ENCODE measurements at places on chromosomes 2 and 18.

DNA sequence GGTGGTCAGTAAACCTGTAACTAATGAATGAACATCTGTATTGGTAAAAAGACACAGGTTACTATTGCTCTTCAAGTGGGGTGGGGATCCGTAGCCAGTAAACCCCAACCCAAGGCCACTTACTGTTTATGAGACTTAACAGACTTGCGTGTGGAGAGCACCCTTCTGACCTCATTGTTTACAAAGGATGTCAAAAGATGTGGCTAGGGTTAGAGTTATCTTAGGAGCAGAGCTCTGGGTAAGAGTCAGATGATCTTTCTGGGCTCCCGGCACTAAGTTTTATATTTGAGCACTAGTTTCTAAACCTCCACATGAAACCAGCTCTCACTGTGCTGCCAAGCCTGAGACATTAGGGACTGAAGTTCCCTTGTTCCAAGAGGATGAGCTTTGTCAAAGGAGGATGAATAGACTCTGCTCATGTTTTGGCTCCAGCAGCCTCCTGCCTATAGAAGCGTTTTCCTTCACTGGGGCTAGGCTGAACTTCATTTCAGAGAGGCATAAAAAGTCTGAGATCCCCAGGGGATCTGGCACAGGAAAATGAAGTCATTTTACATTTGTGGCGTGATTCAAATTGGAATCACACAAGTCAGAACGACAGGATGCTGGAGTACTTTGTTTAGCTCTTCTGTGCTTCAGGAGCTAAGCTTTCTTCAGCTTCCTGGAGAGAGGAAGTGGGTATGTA is 403.1 kb upstream of the TRIB2 start:
- no peak for DNase-seq

DNA sequence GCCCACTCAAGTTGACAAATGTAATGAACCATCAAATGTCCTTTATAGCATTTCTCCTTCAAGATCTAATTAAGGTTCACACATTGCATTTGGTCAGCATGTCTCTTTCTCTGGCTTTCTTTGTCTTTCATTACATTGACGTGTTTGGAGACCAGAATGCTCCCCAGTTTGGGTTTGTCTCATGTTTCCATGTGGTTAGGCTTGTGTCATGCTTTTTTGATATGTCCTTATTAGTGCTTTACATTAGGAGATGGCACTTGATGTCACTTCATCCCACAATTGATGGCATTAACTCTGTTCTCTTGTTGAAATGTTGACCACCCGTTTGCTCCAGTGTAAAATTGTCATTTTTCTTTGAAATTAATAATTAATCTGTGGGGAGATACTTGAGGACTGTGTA is 165.8 kb downstream of the AKAIN1 start:
- no peak for DNase-seq

- no peak for DNase-seq
Observed at GRCh38 chr2:42742740-42743658, 20.9 kb downstream of the OXER1 start.

DNA sequence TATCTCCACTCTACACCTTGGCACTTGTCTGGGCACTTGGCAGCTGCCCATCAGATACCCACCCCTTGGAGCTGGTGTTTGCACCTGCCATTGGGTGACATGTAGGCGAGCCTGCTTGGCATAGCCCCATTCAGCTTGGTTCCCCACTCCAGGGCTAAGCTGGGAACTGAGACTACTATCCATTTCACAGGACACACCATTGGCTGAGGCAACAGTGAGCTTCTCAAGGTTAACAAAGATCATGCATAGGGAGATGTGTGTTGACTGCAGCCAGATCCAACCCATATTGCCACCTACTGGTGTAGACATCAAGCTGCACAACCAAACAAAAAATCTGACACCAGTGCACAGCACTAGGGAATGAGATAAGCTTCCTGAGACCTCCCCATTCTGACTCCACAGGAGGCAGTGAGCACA is 1389.8 kb upstream of the TMEFF2 start:
- DNase-seq = no peak

- no peak for DNase-seq
Observed at GRCh38 chr2:20178666-20179465, 46.1 kb downstream of the SDC1 start.

GRCh38 chr2:116692988-116693387 is 1121.5 kb upstream of the DDX18 start:
- no peak for DNase-seq

GRCh38 chr2:39435741-39436591 is 1.1 kb downstream of the MAP4K3 start:
- peak; percentile 37 for DNase-seq

DNA sequence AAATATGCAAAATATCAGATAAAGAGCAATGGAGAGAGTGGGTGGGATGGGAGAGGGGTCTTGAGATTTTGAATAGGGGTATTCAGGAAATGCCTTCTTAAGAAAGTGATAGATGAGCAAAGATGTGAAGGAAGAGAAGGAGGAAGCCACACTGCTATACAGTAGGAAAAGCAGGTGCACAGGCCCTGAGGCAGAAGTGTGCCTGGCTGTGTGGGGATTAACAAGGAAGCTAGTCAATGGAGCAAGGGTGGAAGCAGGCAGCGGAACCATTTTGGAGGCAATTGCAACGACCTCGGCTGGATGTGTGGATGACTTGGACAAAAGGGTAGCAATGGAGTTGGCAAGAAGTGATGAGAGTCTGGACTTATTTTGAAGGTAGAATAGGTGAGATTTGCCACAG is 11.0 kb upstream of the CNGA3 start:
- DNase-seq = no peak

GRCh38 chr18:58337686-58338085 is 291.2 kb downstream of the ALPK2 start:
- no peak for DNase-seq

DNA sequence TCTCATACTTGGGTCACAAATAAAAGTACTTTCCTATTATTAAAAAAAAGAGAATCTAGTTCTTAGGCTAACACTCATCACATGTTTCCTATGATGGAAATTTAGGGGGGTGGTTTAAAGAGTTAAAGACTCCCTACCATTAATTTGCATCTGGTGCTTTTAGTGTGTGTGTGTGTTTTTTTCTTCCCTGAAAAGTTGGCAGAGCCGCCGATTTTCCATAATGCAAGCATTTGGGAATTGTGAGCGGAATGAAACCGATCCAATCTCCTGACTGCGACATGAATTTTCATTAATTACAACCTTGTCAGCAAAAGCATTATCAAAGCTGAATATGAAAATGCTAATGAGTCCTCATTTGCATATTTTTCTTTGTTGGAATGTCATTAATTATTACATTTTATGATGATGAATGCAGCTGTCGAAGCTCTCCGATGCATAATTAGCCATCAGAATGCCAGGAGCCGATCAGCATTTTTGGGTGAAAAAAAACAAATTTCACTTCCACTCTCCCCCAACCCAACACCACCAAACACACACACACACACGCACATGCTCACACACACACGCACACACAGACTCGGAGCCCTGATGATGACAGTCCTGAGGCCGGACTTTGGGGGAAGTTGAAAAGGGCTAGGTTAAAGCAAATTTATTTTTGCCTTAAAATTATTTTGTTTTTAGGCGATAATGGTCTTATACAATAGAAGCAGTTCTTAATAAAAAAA is 165.4 kb downstream of the TCF4 start:
- DNase-seq = peak; percentile 56

- no peak for DNase-seq
Observed at GRCh38 chr2:136233298-136233697, 115.3 kb upstream of the CXCR4 start.

- DNase-seq = no peak
Observed at GRCh38 chr2:60885683-60886082, 4.3 kb downstream of the REL start.

GRCh38 chr2:231521443-231521842 is 8.8 kb downstream of the NMUR1 start:
- no peak for DNase-seq

- no peak for DNase-seq
Observed at GRCh38 chr18:78895207-78896001, 84.2 kb upstream of the SALL3 start.

DNA sequence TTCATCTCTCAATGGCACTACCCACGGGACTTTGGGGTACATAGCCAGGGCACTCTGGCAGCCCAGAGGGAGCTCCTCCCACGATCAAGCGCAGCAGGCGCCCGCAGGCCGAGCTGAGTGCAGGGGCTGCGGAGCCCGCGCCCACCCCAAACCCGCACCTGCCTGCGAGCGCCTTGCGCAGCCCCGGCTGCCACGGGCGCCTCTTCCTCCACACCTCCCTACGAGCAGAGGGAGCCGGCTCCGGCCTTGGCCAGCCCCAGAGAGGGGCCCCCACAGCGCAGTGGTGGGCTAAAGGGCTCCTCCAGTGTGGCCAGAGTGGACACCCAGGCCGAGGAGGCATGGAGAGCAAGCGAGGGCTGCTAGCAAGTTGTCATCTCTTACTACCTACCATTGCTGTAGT is 165.2 kb downstream of the UBE2E3 start:
- DNase-seq = no peak

DNA sequence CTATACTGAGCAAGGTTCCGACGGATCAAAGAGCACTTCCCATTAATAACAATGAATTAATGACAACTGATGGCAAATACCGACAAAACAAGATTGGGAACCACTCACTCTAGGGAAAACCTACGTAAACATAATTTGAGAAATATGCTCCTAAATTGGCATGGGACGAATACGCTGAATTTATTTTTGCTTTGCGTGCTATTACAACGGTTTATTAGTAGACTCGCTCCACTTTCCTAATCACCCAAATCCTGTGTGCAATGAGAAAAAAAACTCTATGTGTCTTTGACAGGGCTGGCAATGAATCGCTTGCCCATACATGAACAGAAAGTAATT is 536 bp upstream of the SLC25A12 start:
- peak; percentile 8 for DNase-seq

- DNase-seq = no peak
Observed at GRCh38 chr2:45771261-45771660, 119.8 kb downstream of the PRKCE start.

DNA sequence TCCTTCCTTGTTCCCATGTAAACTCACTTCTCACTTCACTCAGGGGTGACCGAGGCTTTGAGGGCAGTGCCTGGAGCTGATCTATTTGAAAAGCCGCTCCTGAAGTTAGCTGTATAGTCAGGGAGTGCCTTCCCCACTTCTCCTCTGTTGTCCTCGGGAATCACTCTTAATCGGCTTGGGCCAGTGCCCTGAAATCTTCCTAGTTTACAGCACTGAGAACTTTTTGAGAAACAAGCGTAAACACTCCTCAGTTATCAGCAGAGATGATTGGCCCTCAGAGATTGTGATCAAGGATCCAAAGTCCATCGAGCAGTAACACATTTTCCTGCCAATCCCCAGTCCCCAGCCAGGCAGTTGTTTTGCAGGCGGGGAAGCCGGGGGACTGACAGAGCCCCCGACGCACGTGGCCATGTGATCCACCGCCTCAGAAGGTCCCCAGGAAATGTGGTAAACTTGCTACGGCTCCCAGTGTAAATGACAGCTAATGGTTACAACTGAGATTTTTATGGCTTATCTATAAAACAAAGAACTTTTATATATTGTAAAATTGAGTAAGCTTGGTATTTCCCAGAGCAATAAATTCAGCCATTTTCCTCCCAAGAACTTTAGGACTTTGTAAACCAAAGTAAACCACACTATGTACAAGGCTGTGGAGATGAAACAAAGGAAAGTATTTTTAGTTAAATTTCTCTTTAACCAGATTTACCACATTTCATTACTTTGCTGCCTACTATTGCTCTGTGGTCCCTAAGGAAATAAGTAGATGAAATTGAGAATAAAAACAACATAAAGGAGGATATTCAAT is 53.5 kb downstream of the C18orf63 start:
- DNase-seq = no peak

Data from hepatic stellate cell (primary cell).